Activated CD4-positive, alpha-beta T cell treated with anti-CD3 and anti-CD28 coated beads, Interleukin-2, Interleukin-4, amounts not matched to agents 100 ng/mL and 50 ng/mL, durations not matched to agents 16 hours and 8 hours (primary cell): ENCODE measurements at places on chromosomes 11 and 22.

DNA sequence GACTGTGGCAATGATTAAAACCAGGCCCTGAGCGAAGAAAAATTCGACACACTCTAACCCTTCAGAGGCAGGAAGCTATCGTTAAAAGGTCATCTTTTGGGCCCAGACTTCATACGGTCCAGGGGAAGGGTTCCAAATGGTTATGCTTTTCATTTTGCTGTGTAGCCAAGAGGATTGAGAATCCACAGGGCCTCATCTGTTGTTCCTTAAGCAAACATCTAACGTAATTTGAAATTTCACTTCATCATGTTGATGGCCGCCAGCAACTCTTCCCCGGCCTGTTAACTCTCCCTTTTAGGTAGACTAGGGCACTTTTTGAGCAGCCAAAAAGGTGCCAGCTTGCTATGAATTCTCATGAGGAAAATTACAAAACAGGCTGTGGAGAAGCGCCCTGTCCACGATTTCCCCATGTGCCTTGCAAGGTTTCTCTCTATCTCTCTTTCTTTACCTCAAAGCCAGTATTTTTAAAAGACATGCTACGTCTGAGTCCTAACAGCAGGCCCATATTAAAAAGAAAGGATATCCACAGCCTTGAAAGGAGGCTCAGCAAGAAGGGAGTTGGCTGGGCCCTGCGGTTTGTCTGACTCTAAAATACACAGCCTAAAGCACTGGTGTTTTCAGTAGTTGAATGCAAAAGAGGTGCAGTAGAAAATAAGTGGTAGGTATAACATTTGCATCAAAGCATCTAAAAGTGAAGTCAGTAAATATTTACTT lies 356.3 kb upstream of the NARS2 start:
- no peak for DNase-seq

DNA sequence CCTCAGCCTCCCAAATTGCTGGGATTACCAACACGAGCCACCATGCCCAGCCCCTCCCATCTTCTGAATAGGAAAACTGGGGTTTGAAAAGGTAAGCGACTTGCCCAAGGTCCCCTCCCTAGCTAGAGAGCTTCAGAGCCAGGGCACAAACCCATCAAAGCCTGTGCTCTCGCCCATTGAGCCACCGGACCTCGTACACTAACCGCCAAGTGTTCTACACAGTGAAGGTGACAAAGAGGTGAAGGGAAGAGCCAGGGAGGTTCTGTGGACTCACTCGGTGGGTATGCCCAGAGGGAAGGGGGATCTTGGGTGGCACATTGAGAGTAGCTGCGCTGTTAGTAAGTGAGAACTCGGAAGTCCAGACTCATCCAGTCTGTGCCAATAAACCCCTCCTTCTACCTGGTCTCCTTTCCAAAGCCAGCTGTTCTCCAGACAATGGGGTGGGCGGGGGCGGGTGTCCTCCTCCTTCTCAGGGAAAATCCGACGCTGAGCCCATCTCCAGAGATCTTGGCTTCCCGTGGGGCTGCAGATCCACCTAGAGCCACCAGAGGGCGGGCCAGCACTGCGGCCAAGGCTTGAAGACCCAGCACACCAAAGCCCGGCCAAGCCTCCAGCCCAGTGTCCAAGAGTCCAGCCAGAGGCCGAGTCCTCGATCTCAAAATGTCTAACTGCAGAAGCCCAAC lies 3.2 kb upstream of the RTN4RL2 start:
- DNase-seq: peak; percentile 80

- no peak for DNase-seq
Measured at GRCh38 chr11:72996959-72997358, 145.2 kb downstream of the FCHSD2 start.

DNA sequence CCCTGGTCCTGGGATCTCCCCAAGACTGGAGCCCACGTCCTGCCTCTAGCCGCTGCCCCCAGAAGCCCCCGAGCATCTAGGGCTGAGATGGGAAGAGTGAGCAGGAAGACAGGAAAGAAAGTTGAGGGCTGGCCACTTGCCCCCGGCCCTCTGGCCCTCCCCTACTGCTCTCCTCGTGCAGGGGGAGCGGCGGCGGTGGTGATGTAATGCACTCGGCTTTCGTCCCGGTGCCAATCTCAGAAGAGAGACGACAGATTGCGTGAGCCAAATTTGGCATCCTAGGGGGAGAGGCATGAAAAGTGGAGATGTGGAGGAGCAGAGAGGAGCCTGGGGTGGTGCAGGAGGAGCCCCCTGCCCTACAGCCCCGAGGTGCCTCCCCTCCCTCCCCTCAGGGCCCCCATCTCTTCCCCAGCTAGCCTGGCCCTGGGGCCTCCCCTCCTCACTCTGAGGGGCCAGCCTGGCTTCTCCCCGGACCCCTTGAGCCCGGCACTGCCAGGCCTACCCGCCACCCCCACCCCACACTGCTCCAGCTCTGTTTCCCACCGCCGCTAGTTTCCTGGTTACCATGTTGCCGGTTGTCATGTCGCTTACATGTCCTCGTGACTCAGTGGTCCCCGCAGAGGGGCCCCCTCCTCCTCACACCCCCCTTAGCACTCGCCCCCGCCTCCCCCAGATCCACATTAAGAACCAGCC lies 2.5 kb downstream of the KCNJ4 start:
- DNase-seq: no peak
